ENCODE measurements at places on chromosomes 1 and 21.
A peak's percentile ranks its signal among the peaks of the same experiment; 100 is the strongest.

DNA sequence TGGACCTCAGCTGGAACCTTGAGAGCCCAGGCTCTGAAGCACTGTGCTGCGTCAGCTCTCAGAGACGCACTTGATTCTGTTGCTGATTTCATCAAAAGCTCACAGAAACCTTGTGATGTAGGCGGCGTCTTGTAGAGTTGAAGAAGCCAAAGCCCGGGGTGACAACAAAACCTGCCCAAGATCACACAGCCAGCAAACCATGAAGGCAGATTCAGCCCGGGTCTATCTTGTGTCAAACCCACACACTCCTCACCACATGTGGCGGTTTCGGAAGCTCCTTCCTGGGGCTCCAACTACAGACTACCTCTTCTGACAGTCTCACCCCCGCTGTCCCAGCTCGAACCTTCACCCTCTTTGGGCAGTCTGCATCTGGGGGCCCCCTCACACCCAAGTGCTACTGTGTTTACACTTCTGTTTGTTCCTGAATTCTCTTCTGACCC is 50.4 kb downstream of the TENT5C start:
- peak; percentile 82 for DNase-seq

DNA sequence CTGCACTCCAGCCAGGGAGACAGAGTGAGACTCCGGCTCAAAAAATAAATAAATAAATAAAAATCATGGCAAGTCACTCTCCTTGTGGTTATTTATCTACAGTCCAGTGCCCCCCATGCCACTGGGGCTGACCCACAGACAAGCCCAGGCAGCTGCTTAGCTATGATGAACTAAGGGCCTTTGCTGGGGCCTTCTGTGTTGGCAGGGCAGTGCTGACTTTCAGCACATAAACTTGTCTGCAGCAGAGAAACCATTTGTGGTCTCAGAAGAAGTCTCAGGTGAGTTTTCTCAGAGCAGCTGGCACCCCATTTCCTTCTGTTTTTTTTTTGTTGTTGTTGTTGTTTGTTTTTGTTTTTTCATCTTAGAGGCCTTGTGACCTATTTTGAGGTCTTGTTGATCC is 20.9 kb upstream of the CFHR4 start:
- DNase-seq, result no peak

DNA sequence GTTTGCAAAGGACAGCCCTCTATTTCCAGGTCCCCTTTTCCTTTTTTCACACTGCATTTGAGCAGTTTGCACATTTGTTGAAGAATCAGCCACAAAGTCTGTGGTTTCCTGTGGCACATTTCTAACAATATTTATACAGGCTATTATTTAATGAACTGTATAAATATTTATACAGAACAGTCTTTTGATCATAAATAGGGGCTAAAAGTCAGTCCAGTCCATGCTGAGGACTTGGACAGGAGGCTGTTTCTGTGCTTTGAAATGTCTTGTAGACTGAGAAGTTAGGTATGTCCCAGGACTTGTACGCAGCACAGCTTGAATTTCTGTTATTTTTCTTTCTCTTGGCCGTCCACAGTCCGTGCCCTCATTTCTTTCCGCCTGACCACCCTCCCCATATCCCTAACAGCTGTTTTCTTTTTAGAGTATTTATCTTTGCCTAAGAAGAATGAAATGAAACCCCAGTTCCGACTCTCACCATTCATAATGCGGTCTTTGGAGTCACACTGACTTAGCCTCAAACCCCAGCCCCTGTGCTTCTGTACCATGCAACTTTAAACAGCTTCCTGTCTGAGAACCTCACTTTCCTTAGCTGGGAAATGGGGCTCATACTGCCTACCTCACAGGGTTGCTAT is 19.7 kb downstream of the FGGY start:
- DNase-seq, result no peak

- no peak for DNase-seq
These were observed 62.9 kb upstream of the SYT6 start for GRCh38 chr1:114216431-114217173.

DNA sequence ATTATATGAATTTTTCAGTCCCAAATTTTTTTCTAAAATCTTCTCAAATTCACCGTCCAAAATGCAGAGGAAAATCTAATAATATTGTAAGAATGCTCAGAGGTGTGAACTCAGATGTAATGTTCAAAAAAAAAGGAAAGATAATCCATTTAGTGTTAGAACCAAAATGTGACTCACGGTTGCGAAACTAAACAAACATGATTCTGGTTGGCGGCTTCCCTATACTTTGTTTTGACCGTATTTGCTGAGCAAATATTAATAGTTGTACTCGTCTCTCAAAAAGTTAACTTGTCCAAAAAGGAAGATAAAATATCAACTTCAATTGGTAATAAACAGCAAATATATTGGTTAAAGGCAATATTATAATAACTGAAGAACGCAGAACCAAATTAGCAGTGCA is 34.4 kb downstream of the ZSWIM5 start:
- no peak for DNase-seq

DNA sequence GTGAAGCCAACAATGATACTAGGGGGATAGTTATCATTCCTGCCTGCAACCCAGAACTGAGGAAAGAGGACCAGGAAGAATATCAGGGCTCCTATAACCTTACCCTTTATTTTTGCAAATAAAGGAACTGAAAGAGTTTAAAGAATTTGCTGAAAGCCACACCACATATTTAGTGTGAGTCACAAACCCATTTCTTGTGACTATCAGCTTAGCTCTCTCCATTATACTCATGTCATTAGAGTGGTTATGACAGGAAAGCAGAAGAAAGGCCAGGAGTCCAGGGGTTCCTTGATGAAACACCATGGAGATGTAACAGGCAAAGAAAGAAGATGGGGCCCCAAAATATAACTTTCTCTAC is 141.1 kb upstream of the SAMSN1 start:
- DNase-seq, result no peak

DNA sequence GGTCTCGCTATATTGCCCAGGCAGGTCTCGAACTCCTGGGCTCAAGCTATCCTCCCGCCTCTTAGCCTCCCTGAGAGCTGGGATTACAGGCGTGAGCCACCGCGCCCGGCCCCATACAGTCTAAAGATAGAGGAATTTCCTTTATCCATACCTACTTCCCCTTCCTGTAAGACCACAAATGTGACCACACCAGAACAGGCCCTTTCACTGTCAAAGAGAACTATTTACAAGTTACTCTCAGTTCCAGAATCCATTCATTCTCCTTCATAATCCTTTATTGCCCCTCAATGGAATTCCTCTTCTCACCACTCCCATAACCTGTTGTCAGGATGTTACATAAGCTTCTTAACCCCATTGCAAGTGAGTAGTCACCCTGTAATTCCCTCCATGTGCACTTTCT is 26.3 kb upstream of the SLC5A9 start:
- DNase-seq, result no peak

- peak; percentile 72 for DNase-seq
These were observed 8.6 kb upstream of the PLA2G2C start for GRCh38 chr1:20194757-20195461.

- DNase-seq, result no peak
These were observed 124.6 kb downstream of the KIF26B start for GRCh38 chr1:245279346-245279745.

GRCh38 chr1:15402809-15403450 is 6.8 kb upstream of the EFHD2 start:
- no peak for DNase-seq

- no peak for DNase-seq
These were observed 13.1 kb downstream of the SERPINC1 start for GRCh38 chr1:173903827-173904531.

DNA sequence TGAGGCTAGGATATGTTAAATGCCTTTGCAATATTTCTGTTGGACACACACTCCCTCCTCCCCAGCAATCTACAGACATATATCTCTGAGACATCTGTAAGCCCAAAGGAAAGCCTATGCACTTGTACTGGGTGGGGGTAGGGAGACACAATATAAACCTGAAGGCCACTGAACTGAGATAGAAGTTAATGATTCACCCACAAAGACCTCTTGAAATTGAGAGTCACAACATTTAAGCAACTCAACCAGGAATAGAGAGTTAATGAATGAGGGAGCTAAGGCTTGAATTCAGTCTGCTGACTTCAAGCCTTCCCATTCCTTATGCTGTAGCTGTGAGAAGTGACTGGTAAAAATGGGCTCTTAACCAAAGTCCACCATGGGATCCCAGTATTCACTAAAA is 5.0 kb downstream of the OR10J1 start:
- DNase-seq, result no peak

GRCh38 chr1:243642936-243643335 is 207.1 kb downstream of the AKT3 start:
- no peak for DNase-seq

DNA sequence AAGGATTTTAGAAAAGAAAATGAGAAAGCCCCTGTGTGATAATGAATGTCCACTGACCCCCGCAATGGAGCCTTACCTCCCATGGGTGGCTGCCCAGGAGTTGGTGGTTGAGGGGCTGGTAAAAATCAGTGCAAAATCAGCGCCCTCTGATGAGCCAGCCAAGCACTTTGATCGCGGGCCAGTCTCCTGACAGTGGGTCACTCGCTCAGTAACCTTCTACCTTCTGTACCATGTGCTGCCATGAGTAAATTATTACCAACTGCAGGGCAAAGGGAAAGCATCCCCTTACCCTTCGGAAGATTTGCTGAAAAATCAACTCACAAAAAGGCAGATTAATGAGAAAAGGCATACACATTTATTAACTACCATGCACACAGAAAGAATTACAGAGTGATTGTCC is 58.8 kb downstream of the KCNK1 start:
- no peak for DNase-seq
